ENCODE measurements at places on chromosomes 16 and 17. TPM values are rescaled to one million over a fixed set of nuclear protein-coding genes. Genes with fewer than 3 reads are reported as not detected.

DNA sequence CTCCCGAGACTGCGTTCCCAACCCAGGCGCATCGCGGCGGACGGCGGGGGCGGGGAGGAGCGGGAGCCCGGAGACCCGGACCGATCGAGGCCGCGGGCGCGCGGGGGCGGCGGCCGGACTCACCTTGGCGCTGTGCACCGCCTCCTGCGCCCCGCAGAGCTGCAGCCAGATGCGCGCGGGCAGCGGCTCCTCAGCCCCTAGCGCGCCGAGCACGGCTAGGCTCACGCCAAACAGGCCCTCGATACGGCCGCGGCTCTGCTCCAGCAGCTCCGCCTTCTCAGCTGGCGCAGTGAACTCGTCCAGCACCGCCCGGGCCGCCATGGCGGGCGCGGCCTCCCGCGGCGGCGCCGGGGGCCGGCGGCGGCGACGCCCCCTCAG, 339 bp downstream of the N4BP1 start:
- DNase-seq, result no peak

- DNase-seq, result no peak
Observed at GRCh38 chr17:11853321-11854151, 143.7 kb downstream of the ZNF18 start.

- DNase-seq, result peak; percentile 83
Observed at GRCh38 chr17:19386974-19387920, at the start of gene MFAP4. TSS of gene MFAP4 (minus strand) at chr17:19387190. CDS start at chr17:19387155, 35 bp downstream.

- no peak for DNase-seq
Observed at GRCh38 chr17:21283482-21284318, 811 bp upstream of the MAP2K3 start.

- no peak for DNase-seq
Observed at GRCh38 chr17:4648741-4649140, 7.3 kb upstream of the ALOX15 start.

The C17orf75 gene
- 24.6 TPM for total RNA-seq

GRCh38 chr16:26391833-26392232, 674.9 kb upstream of the C16orf82 start:
- DNase-seq, result no peak

DNA sequence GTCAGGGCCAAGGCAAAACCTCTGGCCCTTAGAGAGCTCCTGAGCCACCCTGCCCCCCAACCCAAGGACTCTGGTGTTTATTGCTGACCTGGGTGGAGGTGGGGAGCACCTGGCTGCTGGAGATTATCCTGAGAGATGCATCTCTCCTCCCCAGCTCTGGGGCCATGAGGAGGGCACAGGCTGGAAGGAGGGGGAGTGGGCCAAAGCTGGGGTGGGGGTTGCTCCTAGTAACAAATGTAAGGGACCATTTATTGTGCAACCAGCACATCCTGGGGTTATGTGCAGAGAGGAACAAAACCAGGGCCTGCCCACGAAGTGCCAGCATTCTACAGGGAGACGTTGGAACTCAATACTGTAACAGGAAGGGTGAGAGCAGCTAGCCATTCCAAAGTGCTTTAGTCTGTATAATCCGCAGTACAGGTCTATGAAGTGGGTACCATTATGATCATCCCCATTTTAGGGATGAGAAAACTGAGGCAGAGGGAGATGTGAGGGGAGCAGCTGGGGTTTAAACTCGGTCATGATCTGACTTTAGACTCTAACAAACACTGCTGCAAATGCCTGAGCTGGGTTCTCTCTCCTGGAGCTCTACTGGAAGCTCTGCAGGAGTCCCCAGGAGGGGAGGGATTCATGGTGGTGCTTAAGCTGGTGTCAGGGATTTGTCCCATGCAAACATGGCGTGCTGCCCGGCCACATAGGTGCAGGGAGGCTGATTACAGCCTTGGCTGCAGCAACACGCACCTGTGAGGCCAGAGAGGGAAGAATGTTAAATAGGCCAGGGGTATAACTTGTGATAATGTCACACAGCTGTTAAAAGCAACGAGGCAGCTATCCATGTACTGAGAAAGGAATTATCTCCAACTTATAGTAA, 1.4 kb upstream of the RHBDF2 start:
- no peak for DNase-seq

DNA sequence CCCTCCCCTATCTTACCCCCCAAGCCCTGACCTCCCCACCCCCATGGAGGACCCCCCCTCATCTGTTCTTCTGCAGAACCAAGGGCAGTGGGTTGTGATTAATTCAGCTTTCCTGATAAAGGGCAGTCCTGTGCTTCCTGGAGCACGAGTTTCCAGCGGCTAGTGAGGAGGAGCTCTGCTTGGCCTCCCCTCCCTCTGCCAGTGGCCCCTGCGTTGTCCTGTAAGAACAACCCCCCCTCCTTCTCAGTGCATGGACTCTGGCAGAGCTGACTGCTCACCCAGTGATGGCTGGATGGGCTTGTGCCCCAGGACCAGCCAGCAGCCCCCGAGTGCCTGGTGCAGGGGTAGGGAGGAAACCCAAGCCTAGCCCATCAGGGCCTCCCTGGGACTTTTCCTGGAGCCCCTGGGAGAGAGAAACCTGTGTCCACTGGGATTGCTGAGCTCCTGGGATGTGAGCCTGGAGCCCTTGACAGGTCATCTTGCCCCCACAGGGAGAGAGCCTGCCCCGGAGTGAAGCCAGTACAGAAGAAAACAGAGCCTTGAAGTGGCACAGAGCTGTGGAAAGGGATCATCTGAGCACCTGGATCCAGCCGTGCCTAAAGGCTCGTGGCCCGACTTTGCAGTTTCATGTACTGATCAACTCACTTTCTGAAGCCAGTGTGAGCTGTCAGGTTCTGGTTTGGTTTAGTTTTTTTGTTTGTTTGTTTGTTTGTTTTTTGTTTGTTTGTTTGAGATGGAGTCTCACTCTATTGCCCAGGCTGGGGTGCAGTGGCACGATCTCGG, 26.5 kb downstream of the MMP15 start:
- DNase-seq, result no peak

GRCh38 chr17:53627511-53627910, 195.2 kb upstream of the KIF2B start:
- no peak for DNase-seq

GRCh38 chr16:13325396-13325795, 424.0 kb downstream of the SHISA9 start:
- DNase-seq, result no peak

All from ureter (tissue), 1 donor.